Suppressor macrophage treated with lipopolysaccharide for 1 hour (primary cell): ENCODE measurements at places on chromosomes 16 and 17.

DNA sequence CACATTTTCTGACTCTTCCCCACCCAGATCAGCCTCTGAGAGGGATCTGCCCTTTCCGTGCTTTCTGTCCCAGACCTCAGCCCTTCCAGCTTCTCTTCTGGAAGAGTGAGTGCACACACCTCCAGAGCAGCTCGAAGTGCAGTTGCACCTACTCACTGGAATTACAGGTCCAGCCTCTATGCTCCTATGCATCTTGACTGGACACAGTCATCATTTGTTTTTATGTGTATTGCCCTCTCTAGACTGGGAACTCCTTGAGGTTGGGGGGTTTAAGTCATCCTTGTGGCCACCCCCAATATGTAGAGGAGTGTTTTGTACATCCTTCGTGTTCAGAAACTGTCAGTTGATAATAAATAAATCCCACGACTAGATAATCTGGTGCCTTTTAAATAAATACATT lies 81.9 kb downstream of the CDK5R1 start:
- DNase-seq = no peak

GRCh38 chr16:181565-182021 lies 1.3 kb downstream of the HBQ1 start:
- DNase-seq = no peak

DNA sequence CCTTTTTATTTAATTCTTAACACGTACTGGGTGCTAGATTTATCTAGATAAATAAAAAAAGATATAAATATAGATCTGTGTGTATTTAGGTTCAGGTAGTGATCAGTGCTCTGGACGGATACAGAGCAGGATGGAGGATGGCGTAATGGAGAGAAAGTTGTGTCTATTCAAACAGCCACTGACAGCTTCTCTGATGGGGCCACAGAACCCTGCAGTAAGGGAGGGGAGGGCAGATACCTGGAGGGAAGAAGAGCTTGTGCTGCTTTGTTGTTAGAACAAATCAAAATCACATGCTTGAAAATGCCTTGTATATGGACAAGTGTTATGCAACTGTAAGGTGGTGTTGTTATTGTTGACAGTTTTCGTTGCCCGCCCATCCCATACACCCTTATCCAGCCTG lies 170.2 kb downstream of the UTP18 start:
- DNase-seq = no peak

- peak; percentile 70 for DNase-seq
These were observed 3.7 kb downstream of the CMTM1 start for GRCh38 chr16:66569827-66570405.

DNA sequence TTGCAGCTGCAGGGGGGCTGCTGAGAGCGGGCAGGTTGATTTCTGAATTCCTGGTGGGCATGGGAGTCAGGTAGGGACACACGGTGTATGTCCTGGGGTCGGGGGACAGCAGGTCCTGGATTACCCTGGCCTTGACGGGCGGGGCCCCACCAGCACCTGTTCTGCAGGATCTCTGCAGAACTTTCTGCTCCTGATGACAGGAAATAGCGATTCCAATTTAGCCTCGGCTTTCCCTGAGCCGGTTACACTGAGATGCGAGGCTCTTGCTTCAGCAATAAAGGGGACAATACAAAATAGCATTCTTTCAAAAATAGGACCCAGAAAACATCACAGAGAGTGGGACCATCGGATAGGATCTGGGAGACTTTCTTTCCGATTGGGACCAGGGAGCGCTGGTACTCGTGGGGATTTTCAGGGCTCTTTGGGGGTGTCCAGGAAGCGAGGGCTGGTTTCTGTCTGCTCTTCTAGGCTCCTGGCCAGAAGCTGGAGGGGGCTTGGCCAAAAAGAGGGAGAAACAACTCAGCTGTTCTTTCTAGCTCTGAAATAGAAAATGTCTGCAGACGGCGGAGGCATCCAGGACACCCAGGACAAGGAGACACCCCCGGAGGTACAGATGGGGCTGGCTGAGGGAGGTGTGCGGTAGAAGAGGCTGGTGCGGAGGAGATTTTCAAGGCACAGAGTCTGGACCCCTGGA lies 642 bp downstream of the ZNF205 start:
- no peak for DNase-seq

GRCh38 chr17:66373944-66374817 lies 71.8 kb downstream of the PRKCA start:
- DNase-seq = no peak

DNA sequence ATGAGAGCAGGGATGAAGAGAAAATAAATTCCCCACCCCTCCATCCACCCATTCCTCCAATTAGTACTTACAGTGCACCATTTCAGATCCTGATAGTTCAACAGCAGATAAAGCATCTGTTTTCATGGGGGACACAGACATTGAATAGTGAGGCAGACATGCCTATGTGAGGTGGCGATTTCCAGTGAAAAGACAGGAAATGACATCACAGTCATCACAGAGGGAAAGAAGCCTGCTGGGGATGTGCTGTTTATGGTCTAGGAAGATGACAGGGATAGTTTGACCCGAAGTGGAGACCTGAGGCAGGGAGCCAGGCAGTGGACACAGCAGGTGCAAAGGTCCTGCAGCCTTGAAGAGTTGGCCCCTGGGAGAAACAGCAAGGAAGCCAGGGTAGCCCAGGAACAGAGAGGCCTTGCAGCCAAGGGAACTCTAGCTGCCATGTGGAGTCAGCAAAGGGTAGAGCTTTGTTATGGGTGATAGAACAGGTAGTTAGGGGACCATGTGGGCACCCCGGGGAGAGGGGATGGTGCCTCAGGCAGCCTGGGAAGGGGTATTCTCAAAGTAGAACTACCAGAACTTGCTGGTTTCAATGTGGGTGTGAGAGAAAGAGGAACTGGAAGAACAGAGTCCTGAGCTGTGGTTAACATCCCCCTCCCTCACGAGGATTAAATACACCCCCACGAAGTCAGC lies 256.6 kb downstream of the CPPED1 start:
- peak; percentile 64 for DNase-seq

DNA sequence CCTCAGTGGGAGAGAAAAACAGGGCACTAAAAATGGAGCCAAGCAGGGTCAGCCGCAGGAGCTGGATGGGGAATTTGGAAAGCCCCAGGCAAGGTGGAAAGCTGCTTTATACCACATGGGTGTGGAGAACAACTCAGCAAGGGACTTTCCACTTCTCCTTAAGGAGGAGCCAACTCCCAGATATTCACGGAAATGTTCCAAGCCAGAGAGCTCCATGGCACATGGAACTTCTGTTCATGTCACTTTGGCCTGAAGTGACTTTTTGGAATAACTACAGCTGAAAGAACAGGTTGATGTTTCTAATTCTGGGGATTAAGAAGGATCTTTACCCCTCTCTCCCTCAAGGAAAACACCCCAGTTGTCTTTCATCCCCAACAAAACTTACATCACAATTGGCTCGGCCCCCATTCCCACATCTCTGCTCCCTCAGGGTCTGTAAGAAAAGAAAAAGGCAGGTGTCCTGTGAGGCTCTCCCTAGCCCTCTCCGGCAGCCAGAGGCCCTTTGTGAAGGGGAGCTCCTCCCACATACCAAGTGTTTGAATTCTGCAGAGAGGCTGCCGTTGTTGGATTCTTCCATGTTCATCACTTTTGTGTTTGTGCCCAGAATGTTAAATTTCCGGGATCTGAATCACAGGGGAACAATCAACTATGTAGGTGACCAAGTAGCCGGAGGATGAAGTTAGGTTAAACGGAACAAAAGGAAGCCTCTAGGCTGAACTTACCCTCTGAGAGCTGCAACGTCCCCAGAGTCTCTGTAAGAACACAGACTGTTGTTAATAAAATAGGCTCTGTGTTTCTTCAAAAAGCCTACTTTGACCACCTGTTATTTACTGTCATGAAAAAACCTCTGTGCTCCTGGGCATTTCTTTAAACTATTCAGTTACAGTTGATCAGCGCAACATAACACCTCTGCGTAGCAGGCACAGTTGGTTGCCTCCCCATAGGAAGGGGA lies 41.0 kb downstream of the STAT5A start:
- peak; percentile 15 for DNase-seq

DNA sequence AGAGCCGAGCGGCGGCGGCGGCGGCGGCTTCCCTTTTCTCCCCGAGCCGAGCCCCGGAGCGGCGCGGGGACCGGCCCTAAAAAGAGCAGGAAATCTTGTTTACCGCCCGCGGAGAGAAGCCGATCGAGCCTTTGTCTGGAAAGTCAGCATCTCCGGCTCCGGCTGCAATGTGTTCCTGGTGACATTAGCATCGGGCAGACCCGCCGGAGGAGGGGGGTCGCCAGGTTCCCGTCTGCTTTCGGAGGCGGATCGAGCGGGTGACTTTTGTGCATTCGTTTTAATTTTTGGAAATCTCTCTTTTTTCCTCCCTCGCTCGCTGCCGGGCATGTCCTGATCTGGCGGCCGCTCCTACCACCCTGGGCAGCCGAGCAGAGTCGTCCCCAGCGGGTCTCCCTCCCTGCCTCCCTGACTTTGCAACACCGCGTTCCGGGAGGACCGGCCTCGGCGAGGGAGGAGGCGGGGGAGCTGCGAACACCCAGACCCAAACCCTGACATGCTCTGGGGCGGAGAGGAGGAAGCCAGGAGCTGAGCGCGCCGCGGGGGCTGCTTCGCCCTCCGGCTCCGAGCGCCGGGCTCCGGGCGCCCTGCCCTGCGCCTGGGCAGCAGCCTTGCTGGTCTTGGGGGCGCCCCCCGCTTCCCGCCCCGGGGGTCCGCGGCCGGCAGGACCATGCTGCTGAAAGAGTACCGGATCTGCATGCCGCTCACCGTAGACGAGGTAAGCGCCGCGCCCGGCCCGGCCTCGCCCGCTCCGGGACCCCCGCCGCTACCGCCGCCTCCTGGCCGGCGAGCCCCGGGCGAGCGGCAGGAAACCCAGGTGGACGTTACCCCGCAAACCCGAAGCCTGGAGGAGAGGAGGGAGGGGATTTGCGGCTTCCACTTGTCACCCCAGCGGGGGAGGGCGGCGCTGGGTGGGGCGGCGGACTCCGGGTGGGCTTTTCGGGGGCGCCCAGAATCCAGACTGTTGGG lies 690 bp downstream of the PITPNC1 start:
- peak; percentile 57 for DNase-seq

DNA sequence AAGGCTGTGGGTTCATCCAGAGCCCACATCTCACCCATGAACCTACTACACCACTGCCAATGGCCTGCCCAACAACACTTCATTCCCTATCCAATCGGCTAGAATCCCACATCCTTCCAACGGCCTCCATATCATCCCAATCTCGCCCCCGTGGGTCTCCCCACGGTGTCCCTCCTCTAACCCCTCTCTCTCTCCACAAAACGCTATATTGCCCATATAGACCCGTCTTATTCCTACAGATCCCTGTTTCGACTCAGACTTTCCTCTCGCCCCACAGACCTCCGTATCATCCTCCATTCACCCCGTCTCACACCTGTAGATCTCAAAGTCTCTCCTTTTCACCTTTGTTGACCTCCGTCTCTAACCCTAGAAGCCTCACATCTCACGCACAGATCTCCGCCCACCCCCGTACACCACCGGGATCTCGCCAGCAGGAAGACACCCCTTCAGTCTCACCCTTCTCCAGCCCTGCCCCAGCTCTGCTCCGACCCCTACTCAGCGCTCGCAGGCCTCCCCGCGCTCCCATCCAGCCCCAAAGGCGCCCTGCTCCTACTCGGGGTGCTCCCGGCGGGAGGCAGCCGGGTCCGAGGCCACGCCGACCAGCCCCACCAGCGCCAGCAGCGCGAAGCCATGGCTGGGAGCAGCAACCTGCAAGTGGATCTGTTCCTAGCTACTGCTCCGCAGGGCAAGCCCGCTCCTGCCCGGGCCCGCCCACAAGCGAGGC lies at the start of gene FDXR:
FDXR (minus strand) TSS at position 682 of the 724 bp plus-strand sequence; CDS start at position 632, 50 bp downstream.
- no peak for DNase-seq

DNA sequence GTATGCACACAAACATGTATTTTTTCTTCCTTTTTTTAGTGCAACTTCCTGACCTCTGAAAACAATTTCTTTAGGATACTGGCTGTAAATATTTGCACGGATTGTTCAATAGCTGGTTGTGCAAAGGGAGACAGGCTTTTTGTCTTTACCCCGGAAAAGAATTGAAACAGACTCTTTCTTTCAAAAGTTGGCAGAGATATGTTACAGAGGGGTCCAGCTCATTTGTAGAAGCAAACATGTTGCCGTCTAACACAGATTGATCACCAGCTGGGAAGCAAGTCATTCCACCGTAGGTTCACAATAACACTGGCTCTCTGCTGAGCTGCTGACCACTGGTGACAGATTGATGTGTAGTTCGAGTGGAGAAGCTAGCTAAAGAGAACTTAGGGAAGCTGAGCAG lies 130.9 kb downstream of the STX8 start:
- DNase-seq = no peak

DNA sequence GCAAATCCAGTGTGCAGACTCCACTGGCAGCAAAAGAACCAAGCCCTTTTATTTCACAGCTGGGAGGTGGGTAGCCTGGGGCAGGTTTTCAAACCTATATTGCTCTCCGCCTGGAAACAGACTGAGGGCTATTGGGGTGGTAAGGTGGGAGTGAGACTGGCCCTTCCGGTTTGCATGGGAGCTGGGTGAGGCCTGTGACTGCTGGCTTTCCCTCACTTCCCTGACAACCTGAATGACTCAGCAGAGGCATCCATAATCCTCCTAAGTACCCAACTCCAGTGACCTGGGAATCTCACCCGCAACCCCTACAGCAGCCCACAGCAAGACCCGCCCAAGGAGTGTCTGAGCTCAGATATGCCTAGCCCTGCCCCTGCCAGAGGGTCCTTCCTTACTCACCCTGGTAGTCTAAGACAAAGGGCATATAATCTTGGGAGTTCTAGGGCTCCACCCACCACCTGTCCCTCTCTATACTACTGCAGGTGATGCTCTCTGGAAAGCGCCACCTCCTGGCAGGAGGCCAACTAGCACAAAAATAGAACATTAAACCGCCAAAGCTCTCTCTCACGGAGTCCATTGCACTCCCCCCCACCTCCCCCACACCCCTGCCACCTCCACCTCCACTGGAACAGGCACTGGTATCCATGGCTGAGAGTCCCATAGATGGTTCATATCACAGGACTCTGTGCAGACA lies 602.0 kb upstream of the C16orf82 start:
- DNase-seq = no peak

- DNase-seq = no peak
These were observed 4.4 kb upstream of the HASPIN start for GRCh38 chr17:3719265-3719664.

DNA sequence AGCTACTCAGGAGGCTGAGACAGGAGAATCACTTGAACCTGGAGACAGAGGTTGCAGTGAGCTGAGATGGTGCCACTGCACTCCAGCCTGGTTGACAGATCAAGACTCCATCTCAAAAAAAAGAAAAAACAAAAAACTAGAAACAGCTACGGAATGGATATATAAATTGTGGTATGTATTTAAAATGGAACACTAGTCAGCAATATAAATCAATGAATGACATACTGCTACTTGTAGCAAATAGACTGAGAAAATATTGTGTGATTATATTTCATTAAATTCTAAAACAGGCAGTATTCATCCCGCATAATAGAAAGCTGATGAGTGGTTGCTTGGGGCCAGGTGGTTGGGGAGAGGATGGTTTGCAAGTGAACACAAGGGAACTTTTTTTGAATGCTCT lies 261.7 kb downstream of the BCAS3 start:
- DNase-seq = no peak

- no peak for DNase-seq
These were observed 117.9 kb downstream of the ZNF423 start for GRCh38 chr16:49738001-49738400.

DNA sequence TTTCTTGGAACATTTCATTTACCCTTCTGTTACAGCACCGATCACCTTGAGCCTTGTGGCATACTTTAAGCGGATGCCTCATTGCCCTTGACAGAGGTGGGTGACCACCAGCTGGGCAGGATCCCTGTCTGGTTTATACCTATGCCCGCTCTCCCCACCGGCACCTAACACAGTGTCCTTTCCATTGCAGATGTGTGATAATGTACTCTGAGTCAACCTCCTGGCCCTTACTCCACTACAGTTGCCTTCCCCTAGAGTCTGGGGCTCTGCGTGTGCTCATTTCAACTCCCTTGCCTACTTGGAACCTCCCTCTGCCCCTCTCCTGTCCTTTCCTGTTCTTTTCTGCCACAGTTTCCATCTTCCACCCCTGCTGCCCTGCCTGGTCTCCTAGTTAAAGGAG lies 60.2 kb upstream of the MED13 start:
- no peak for DNase-seq
